NCI-H510A (cell line): ENCODE measurements at places on chromosomes 16 and 17.

- no peak for DNase-seq
Measured at GRCh38 chr16:64304951-64305350, 816.9 kb downstream of the CDH11 start.

DNA sequence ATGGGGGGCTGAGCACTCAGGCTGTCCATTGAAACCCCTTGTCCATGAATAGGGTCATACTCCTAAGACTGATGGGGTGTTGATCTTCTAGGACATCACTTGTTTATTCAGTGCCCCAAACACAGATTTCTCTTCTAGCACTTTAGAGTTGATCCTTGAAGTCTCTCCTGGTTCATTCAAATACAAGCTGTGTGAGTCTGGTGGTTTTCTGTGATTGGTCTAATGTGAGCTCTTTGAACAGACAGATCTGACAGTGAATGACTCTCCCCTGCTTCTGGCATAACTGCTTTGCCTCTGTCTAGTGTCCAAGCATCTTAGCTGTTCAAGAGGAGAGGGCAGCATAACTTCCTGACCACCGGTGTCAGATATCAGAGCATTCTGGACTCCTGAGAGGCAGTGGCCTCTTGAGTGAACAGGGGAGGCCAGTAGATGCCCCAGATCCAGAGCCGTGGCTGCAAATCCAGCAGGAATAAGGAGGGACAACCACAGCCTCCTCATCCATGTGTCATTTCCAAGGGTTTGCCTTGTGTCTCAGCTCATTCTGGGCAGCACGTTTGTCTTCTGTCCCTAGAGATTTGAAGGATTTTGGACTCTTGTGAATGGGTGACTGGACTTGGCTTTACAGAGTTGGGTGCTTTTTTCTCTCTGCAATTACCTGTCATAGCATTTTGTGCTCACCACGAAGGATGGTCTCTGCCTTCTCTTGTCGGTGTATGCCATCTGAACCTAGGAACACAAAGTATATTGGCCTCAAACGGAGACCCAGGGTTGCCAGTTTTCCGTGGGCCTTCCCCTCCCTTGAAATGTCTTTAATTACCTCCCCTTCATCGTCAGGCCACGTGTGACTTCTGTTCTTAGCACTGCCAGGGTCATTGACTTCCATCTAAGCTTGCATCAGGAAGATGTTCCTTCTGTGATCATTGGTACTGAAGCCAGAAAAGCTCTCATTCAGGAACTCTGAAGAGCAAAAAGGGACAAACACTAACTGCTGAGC, 13.9 kb upstream of the CLEC18C start:
- no peak for DNase-seq

GRCh38 chr16:10098991-10099390, 83.2 kb downstream of the GRIN2A start:
- no peak for DNase-seq

DNA sequence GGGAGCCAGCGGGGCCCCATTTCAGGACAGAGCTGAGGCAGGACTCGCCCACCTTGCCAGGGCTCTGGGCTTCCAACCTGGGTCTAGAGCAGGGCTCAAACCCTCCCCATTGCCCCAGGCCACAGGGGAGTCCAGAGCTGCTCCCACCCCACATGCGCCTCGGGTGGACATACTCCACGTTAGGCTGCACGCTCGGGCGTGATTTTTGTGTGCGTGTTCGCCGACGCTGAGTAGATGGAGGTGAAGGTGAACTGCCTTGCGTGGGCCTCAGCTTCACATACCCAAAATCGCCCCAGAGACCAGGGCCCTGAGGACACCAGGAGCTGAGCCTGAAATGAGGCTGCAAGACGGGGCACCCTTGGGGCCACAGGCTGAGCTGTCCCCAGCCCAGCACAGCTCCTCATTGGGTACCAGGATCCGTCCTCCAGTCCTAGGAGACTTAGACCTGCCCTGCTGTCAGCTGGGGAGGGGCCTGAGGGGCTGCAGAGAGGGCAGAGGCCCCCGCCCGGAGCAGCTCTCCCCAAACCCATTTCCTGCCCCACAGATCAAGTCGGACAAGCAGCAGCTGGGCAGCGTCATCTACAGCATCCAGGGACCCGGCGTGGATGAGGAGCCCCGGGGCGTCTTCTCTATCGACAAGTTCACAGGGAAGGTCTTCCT, 8.2 kb downstream of the CDH15 start:
- DNase-seq: no peak

DNA sequence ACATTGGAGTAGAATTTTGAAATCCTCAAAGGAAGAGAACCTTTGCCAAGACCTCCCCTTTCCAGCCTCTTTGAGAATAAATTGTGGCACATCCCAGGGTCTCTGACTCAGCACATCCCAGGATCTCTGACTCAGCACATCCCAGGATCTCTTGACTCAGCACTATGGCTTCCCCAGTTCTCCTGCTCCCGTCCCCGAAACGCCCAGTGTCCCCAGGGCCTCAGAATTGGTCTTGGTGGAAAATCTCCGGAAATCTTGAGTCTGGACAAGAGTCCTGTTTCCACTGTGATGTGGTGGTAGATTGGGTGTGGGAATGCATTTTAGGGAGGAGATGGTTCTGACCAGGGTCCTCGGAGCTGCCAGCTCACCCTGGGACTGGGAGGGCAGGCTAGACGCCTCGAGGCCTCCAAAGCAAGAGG, 19.2 kb downstream of the PLXDC1 start:
- no peak for DNase-seq

- DNase-seq: no peak
Measured at GRCh38 chr17:31549121-31549524, 157.6 kb downstream of the RAB11FIP4 start.

GRCh38 chr16:64092271-64092670, 1029.6 kb downstream of the CDH11 start:
- no peak for DNase-seq

DNA sequence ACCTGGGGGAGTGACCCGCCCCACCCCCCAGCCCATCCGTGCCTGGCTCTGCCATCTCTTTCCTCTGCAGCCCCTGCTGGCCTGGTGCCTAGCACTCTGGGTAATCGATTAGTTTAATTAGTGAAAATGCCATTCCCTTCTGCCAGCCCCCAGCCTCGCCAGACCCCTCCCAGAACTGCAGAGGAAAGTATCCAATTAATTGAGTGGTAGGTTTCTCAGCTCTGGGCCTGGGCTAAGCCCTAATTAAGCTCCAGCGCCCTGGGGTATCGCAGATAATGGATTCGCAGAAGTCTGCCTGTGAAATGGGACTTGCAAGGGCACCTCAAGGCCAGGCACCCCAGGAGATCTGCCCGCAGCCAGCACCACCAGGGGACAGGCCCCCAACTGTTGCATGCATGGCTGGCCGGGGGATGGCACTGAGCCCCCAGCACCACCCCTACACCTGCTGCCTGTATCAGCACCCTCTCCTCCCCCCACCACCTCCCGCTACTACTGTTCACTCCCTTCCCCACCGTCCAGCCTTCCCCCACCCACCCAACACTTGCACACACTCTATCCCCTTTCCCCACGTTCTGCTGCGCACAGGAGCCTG, 19.7 kb upstream of the SPPL2C start:
- no peak for DNase-seq

DNA sequence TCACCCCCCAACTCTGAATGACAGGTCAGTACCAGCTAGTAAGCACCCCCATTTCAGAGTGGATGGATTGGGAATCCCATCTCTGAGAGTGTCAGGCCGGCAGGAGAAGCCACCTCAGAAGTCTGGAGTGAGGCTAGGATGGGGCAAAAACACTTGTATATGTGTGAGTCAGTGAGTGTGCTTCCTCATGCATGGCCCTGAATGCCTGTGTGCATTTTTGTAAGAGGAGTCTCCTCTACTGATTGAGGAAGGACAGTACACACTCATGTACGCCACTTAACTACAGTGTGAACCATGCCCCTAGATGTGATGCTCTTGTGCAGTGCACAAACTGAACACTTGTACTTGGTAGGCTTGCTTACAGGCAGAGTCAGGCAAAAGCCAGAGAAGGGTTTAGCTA, 22.3 kb upstream of the NAGS start:
- no peak for DNase-seq

- no peak for DNase-seq
Measured at GRCh38 chr17:41415833-41416335, 8.5 kb downstream of the KRT37 start.

- no peak for DNase-seq
Measured at GRCh38 chr16:31242206-31242605, 17.6 kb upstream of the ITGAM start.

- no peak for DNase-seq
Measured at GRCh38 chr17:29126268-29126930, 53.8 kb downstream of the MYO18A start.

DNA sequence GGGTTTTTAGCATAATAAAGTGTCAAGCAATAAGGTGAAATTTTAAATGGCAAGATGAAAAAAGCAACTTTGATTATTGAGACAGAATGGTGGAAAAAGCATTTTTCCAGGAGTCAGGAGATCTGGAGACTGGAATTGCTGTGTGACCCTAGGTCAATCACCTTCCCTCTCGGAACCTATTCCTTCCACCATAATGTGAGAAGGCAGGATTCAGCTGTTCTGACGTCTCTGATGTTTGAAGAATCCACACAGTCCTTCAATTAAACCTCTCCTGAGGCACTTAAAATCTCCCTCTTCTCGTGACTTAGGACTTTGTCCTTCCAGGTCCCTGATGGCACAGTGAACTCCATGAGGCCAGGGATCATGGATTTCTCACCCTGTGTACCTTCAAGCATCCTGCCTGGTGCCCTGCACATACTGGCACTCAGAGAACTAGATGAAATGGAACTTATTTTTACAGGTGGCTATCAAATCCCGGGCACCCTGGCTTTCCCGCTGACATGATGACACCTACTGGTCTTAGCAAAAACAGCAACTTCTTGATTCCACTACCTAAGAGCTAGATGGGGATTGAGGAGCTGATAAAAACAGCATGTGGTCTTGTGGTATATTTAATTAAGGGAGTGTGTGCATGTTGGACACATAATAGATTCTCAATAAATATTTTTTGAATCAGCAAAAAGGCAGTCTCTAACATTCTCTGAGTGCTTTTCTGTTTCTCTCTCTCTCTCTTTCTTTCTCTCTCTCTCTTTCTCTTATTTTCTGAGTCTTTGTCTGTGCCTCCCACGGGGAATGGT, 2.3 kb upstream of the CCDC182 start:
- peak; percentile 40 for DNase-seq

GRCh38 chr16:381789-382717, at the start of gene PGAP6:
Gene PGAP6, minus strand, starts transcription at chr16:381978. Its CDS starts 157 bp downstream, at chr16:381821.
- DNase-seq: no peak

DNA sequence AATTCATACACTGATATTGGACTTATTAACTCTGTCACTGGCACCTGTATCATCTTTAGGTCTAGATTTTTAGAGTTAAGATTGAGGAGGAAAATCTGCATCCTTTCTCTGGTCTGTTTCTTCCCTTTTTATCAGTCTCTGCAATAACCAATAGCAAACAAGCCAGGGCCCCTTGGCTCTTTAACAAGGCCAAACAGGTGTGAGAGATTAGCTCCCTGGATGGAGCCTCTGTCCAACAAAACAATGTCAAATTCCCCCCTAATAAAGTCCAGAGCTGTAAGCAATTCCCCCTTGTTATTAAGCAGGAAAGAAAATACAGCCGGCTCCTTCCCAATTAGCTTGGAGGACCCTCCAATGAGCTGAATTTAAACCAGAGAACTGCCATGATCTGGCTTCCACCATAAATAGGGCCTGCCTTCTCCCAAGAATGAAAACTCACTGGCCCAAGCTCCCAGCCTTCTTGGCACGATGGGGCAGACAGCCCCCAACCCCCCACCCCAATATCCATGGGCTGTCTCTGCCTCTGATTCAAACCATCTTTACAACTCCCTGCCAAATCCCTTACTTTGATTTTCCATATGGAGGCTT, 56.1 kb upstream of the SOX9 start:
- DNase-seq: no peak

DNA sequence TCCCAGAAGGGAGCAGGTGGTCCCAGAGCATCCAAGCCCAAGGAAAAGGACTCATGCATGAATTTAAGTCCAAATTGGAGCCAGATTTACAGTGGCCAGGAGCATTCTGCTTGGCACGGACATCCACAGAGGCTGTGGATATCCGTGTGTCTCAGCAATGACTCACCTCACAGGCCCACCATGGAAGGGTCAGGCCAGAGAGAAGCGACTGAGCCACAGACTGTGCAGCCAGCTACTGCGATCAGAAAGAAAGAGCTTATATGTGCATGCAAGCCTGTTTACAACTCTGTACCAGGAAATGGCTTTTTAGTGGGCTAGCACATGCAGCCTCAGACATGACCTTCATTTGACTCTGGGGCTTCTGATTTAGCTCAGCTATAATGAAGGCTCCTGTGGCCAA, 231.0 kb downstream of the C16orf95 start:
- no peak for DNase-seq

DNA sequence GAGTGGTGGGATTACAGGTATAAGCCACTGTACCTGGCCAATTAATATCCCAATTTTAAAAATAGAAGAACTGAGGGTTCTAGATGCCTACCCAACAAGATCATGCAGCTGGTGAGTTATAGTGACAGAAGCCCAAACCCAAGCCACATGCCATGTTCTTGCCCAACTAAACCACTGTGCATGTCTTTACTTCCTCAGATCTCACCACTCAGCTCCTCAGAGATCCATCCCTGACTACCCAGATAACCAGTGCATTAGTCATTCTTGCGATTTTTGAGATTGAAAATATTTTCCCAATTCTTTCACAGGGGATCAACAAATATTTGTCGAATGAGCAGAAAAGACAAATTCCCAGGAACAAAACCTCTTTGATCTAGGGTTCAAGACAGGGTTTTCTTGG, 303.1 kb downstream of the CBLN1 start:
- no peak for DNase-seq

- DNase-seq: no peak
Measured at GRCh38 chr16:87236516-87237115, 80.6 kb downstream of the C16orf95 start.

DNA sequence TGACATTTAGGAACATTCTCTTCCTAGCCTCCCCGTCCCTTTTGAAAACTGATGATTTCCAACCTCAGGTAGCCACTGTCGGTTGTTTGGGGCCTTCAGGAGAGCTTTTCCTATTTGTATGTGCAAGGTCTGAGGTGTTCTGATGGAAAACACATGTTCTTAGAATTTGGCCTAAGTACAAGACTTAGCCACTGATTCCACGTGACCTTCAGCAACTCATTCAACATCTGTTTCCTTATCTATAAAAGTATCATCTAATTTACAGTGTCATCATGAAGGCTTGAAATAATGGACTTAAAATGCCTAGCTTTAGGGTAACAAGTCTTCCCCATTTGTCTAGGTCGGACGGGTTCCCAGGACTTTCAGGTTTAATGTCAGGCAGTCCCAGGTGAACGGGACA, 259.3 kb downstream of the SOX9 start:
- DNase-seq: no peak
